ENCODE measurements at places on chromosomes 2 and 18. TPM values are rescaled to one million over a fixed set of nuclear protein-coding genes. Genes with fewer than 3 reads are reported as not detected.

DNA sequence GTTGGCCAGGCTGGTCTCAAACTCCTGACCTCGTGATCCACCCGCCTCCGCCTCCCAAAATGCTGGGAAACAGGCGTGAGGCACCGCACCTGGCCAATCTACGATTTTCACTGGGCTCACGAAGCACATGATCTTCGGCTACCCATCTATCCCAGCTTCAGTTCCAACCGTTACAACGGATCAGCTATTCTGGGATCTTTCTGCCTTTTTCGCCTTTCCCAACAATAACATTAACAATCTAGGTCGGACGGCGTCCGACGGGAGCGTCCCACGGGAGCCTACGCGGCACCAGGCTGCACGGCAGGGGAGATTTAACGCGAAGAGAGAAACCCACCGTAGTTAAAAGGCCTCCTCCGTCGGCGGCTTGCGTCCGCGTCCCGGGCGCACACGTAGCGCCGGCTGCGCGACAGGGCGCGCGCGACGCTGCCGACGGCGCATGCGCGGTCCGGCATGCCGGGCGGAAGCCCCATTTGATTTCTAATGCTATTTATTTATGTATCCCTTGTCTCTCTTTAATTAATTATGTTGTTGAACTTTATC lies at the start of gene MSL3B:
MSL3B (minus strand) TSS at position 394 of the 540 bp plus-strand sequence.
- DNase-seq, result no peak

RUFY4 gene
- polyA plus RNA-seq, result 0.24 TPM

GRCh38 chr2:58665154-58665553 lies 424.0 kb upstream of the FANCL start:
- DNase-seq, result no peak

- DNase-seq, result no peak
Measured at GRCh38 chr2:172889768-172890430, 154.3 kb downstream of the RAPGEF4 start.

Data from right renal cortex interstitium (tissue), 3 donors.